Amniotic epithelial cell (primary cell): ENCODE measurements at places on chromosomes 3 and 15.
A peak's percentile ranks its signal among the peaks of the same experiment; 100 is the strongest.

DNA sequence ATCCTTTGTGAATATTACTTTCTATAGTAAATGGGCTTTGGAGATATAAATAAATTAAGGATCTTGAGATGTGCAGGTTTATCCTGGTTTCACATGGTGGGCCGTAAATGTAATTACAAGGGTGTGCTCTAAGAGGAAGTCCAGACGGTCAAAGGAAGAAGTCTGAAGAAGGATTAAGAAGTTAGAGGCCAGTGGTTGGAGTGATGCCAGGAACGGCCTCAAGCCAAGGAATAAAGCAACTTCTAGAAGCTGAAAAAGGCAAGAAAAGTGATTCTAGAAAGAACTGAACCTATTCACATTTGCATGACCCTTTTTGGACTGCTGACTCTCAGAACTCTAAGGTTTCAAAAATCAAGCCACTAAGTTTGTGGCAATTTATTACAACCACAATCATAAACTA is 981.3 kb upstream of the ALCAM start:
- no peak for DNase-seq

GRCh38 chr3:187737368-187738070 is 7.7 kb downstream of the BCL6 start:
- DNase-seq: peak; percentile 77

GRCh38 chr15:76175442-76175841 is 115.7 kb downstream of the TMEM266 start:
- no peak for DNase-seq

DNA sequence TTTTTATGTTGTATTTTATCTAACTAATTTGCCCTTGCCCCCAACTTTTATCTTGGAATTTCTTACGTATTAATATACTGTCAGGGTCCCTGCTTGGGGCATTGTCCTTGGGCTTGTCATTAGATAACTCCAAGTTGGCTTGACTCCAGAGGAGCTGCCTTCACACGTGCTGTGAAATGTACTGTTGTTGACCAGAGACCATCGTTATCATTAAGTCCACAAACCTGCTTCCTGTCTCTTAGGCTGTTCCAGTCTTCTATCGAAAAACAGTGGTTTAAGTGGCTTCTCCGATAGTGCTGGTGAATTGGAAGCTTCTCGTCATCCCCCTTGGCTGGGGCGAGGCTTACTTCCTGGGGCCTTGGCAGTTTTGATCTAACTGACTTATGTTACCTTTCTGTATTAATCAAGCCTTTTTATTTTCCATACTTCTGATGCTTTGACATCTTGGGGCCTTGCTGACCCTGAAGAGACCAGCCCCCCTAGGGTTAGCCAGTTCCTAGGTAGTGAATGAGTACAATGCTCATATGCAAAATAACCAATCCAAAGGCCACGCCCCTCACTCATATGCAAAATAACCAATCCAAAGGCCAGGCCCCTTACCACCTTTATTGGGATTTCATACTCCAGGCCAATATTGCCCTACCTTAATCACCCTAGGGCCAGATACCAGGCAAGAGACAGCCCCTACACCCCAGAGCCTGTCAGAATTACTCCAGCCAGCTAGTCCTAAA is 164.5 kb downstream of the IGF1R start:
- DNase-seq: no peak

- no peak for DNase-seq
Measured at GRCh38 chr3:46406788-46407611, at the start of the genes CCR5AS and CCRL2. CCR5AS (minus strand) TSS chr3:46407066. CCRL2 (plus strand) TSS chr3:46407259; CDS start chr3:46408080, 821 bp downstream.

GRCh38 chr3:152355744-152356665 is 87.3 kb downstream of the MBNL1 start:
- peak; percentile 36 for DNase-seq

DNA sequence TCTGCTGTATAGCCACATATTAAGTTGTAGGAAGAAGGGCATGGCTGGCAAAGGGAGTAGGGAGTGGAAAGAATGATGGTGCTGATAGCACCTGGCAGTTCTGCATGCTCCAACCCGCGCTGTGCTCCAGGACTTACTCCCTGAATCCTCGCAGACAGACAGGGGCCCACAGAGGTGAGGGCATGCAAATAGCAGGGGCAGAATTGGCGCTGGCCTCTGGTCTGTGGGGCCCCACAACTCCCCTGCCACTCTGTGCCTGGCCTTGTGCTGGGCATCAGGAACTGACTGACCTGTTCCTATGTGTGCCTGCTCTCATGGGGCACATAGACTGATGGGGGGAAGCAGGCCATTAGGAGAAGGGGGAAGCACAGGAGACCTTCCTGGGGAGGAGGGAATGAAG is 20.9 kb downstream of the HDAC11 start:
- peak; percentile 24 for DNase-seq

DNA sequence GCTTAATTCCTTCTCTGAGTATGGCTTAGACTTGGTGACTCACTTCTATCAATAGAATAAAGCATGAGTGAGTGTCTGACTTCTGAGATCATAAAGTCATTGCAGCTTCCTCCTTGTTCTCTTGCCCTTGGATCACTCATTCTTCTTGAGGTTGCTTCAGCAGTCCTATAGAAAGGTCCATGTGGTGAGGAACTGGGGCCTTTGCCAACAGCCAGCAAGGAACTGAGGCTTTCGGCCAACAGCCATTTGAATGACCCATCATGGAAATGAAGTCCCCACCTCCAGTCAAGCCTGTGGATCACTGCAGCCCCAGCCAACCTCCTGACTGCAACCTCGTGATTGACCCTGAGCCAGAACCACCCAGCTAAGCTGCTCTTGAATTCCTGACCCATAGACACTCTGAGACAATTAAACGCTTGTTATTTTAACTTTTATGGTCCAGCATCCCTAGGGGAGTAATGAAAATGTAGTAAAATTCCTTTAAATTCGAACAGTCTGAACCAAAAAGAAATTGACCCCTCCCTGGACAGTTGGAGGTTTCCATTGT is 84.5 kb downstream of the WDR76 start:
- peak; percentile 67 for DNase-seq

- DNase-seq: no peak
Measured at GRCh38 chr15:40336744-40337122, 4.0 kb downstream of the CCDC9B start.

DNA sequence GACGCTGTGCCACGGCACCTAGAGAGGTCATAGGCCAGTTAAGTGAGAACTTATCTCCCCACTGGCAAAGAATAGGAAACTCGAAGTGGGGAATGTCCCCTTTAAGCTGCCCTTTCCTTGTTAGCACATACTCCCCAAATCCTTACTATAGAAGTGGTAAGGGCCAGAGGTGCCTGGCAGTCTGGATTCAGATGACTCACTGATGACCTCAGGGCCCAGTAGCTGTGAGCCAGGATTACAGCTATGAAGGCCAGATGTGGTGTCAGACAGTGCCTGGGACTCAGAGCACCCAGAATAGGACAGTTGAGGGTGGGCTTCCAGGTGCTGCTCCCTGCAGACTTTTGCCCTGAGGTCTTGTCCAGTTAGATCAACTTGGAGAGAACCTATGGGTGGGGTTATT is 37.7 kb downstream of the PDIA5 start:
- DNase-seq: peak; percentile 96

DNA sequence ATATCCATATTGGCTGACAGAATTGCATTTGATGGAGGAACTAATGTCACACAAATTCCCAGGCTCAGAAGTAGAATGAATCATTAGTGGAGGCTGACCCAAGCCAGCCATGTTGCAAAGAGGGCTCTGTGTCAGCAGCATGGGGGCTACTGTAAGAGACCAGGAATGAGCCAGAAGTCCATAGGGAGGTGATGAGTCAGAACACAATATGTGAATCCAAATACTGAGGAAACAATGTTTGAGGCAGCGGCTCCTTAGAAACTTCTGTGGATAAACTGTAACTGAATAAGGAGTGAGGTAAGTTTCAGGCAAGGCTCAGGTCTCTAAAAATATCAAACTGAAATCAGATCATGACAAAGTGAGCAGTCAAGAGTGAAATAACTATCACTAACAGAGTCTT is 170.7 kb downstream of the WDR72 start:
- no peak for DNase-seq

DNA sequence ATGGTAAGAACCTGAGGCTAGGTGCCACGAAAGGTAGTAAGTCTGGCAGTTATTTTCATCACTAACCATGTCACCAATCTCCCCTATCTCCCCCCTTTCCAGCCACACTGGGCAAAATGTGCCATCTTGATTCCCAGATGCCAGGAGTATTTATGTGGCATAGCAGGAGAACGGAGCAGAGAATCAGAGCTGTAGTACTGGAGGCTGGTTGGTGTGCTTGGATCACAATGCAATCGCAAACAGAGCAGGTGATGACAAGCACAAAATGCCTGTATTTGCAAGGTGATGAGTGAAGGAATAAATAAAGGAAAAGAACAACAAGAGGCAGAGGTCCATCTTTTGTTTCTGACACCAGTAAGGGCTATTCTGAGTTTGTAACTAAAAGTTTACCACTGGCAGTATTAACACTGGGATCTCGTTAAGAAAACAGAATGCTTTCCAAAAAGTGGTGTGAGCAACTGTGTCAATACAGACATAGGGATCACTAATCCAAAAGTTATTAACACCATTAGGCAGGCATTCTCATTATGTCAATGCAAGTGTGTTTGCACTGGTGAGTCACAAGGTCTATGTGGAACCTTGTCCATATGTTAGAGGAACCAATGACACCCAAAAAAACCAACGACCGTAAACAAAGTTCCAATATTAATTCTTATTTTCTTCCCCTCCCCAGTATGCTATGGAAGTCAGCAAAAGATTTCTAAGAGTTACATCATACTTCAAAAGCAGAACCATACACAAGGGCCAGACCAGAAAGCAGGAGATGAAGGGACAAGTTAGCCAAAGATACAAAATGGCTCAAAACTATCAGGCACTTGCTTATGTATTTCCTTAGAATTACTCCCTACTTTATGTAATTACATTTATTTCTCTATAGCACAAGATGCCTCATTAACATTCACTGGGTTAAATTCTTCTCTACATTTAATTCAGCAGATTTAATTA is 556.6 kb downstream of the FOXP1 start:
- DNase-seq: no peak

- DNase-seq: no peak
Measured at GRCh38 chr3:189272500-189273119, 100.8 kb downstream of the TPRG1 start.

DNA sequence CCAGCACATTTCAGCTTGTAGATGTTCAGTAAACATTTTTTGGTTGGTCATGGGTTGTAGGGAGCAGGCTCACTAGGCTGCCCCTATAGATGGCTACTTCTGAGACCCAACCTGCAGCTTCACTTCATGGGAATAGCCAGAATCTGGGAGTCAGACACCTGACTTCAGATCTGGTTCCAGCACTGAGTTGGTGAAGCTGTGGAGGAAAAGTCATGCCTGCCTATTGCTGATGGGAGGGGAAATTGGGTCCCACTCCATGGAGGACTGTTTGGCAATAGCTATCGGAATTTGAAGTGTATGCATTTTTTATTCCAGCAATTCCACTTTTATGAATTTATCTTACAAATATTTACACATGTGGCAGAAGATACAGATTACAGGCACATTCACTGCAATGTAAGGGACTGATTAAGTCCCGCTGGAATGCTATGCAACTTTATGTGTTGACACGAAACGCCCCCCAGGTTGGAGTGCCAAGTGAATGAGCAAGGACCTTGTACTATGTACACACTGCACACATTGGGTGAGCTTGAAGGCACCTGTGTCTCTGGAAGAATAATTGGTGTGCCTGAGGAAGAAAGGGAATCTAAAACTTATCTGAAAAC is 7.8 kb upstream of the CCR1 start:
- peak; percentile 27 for DNase-seq

GRCh38 chr3:112437146-112438022 is 61.9 kb downstream of the BTLA start:
- peak; percentile 64 for DNase-seq

GRCh38 chr3:187223799-187224198 is 26.5 kb downstream of the RTP1 start:
- peak; percentile 43 for DNase-seq

- no peak for DNase-seq
Measured at GRCh38 chr15:42065033-42065432, 29.3 kb downstream of the PLA2G4D start.

DNA sequence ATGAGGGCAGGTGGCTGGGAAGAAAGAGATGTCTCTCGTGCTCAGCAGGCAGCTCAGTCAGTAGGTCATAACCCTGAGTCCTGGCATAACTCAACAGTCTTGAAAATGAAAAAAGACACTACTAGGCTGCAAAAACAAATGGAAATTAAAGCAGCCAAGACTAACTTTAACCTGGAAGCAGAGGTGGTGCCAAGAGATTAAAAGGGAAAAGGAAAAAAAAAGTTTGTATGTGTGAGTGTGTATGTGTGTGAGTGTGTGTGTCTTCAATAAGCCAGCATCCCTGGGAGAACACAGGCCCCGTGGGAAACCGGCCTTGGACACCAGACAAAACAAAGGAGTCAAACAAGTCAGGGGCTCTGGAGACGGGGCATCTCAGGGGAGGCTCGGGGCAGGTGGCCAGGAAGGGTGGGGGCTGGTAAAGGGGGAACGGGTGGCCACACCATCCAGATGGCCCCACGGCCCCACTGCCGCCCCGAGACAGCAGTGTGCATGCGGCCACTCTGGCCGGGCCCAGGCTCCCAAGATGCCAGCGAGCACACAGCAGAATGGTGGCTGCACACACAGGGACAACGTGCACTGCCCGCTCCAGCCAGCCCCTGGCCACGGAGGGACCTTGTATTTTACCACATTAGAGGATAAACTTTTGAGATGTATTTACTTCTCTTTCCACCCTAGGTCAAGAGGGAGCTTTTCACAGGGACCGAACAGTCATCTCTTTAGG is 23.8 kb downstream of the CYFIP1 start:
- DNase-seq: peak; percentile 18

GRCh38 chr3:106860182-106860581 is 517.1 kb upstream of the CCDC54 start:
- no peak for DNase-seq

DNA sequence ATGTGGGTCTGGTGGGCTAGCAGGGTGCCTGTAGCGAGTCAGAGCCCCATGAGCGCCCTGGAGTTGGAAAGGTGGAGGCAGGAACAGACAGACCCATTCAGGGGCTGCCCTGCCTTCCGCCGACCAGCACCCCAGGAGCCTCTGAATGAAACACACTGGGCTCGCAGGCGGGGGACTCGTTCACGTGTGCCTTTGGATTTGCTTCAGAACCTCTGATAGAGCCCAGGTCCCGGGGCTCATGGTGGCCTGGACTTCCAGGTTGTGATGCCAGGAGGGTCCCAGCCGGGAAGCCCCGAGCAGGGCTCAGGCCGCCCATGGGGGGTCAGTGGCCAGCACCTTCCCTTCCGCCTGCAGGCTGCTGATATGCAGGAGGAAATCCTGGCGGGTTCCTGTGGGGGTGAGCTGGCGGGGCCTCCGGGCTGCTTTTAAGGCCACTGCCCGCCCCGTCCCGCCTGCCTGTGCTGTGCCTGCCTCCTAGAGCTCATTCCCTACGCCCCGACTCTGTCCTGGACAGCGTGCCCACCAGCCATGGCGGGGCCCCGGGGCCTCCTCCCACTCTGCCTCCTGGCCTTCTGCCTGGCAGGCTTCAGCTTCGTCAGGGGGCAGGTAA is at the start of gene STAB1:
Gene STAB1, plus strand, starts transcription at position 453 of the 610 bp plus-strand sequence. Its CDS starts 76 bp downstream, at position 529.
- peak; percentile 15 for DNase-seq

GRCh38 chr15:40721701-40722100 is 26.7 kb downstream of the RAD51 start:
- no peak for DNase-seq

- no peak for DNase-seq
Measured at GRCh38 chr3:32499585-32499984, 3.1 kb downstream of the CMTM6 start.
